MCF 10A (cell line): ENCODE measurements at places on chromosomes 1 and 21. TPM values are rescaled to one million over a fixed set of nuclear protein-coding genes. Genes with fewer than 3 reads are reported as not detected.

Gene HUNK
- total RNA-seq: not detected in 2 replicates

Gene NUF2
- total RNA-seq: 14.7 and 23.8 TPM in 2 replicates

Gene RGS18
- total RNA-seq: not detected in 2 replicates

Gene ARID4B
- 48.7 and 61.0 TPM in 2 replicates for total RNA-seq

DNA sequence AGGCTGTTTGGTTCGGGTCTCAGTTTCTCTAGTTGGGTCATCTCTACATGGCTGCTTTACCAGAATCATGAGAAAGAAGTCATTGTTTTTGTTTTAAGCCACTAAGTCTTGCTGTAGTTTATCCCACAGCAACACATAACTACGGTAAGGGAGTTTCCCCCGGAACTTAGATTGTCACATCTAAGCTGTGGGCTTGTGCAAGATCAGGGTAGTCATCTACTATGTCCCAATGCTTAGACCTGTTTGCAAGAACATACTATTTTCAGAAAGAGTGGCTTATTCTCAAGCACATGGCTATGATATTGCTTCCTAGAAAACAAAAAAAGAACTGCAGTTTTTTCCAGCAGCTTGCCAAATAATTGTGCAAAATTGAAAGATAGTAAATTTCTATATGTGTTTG is 18.0 kb upstream of the OLIG2 start:
- peak; percentile 84 for DNase-seq

- no peak for DNase-seq
Measured at GRCh38 chr1:17540255-17541001, 930 bp downstream of the ARHGEF10L start.

- DNase-seq: no peak
Measured at GRCh38 chr1:60895252-60895651, 187.1 kb upstream of the NFIA start.

DNA sequence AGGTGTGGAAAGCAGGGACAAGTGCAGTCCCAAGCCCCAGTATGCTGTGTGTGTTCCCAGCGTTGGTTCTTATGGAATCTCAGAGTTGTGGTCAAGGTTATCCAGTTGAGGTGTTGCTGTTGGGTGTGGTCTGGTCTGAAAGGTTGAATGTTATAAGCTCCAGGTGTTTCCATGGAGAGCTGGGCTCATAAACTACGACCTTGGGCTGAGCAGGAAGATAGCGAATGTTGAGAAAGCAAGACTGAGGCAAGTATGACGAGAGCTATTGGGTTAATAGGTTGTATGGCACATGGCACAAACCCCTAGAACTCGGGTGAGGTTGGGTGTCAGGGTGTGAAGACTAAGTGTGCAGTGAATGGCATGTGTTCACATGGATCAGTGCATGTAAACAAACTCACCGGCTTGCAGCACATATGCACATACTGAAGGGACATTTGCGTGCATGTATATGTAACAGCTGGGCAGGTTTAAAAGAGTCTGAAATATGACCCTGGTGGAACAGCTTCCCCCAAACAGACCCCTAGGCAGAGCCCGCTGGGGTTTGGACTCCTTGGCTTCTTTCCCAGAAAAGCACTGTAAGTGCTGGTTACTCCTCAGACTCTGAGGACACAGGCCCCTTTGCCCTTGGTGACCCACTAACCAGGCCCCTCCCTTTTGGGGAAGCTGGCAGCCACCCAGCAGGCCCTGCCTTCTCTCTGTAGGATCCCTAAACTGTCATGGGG is 117.5 kb downstream of the NAV1 start:
- DNase-seq: no peak

DNA sequence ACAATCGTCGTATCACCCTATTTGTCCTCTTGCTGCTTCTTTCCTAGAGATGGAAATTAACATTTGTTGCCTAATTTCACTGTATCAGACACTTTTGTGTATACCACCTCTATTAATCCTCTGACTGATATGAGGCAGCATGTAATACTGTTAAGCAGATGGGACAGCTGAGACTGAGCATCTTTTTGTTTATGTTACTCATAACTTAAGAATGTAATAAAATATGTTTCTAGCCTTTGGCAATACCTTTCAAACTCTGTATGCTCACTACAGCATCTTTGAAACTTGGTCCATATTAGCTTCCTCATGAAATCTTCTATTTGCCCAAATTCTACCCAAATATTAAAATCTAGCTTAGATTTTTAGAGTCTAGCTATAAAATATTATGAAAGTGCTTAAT is 2.3 kb downstream of the OR14K1 start:
- peak; percentile 49 for DNase-seq

- no peak for DNase-seq
Measured at GRCh38 chr1:167529829-167530474, 11.6 kb upstream of the CD247 start.

DNA sequence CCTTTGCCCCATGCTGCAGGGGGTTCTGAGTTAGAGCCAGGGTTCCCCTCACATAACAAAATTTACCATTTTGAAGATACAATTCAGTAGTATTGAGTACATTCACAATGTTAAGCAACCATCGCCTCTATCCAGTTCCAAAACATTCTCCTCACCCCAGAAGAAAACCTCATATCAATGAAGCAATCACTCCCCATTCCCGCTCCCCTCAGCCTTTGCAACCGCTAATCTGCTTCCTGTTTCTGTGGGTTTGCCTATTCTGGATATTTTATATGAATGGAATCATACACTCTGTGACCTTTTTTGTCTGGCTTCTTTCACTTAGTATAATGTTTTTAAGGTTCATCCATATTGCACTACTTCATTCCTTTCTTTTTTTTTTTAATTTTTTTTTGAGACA is 32.9 kb downstream of the SERINC2 start:
- no peak for DNase-seq

- no peak for DNase-seq
Measured at GRCh38 chr1:94332952-94333351, 85.2 kb upstream of the ABCD3 start.

- DNase-seq: no peak
Measured at GRCh38 chr1:182384387-182384960, 7.1 kb downstream of the GLUL start.

DNA sequence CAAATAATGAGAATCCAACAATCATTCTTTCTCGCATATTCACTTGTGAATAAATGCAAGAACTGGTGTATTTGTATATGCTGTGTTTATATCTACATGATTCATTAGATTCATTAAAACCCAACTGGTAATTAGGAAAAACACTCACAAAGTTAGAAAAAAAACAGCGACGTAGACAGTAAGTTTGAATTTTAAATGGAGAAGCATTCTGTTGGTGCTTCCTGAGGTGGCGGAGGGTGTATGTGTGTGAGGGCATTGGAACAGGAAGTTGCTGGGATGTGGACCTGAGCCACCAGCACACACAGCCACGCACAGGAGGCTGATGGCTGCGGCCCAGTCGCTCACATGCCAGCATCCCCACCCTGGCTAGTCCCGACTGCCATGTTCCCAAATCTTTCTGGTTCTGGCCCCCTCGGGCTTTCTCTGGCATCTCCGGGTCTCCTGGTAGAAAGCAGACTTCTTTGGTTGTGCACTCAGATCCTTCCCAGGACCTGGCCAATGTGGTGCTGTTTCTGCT is 121.6 kb upstream of the IRF2BP2 start:
- DNase-seq: no peak

DNA sequence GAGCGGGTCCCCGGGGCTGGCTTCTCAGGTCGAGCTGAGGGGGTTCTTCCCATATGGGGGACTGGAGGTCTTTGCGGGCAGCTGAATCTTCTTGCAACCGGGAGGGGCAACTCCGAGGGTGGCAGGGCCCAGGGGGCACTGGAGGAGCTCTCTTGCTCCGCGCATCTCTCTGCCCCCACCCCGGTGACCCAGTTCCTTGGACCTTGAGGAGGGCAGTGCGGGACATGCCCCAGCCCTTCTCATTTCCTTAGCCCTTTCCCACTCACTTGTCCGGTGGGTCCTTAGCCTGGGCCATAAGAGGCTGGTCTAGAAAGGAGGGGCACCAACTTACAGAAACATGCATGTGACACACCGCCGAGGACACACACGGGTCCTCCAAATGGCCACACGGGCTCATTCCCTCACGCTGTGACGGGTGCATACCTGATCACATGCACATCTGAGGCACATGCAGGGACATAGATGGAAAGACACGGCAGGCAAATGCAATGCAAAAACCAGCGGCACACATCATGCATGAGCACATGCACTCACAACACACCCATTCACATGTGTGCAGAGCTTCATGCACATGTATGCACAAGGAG is 630 bp downstream of the HPCA start:
- no peak for DNase-seq

GRCh38 chr1:72284348-72285073 is 2.2 kb upstream of the NEGR1 start:
- peak; percentile 90 for DNase-seq

DNA sequence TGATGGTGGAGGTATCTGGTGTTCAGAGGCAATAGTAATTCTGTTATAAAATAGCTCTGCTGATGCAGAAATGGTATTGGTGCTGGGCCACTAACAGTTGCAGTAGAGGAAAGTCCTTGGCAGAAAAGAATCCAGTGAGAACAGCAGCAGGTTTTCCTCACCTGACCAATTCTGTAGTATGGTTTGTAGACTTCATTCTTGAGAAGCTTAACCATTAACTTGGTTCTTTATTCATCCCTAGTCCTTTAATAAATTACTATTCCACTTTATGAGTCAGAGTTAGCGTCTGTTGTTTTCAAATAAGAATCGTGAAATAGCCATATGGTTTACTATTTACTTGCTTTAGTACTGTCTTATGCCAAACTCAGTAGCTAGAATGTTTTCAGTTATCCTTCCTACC is 128.5 kb upstream of the SERTAD4 start:
- DNase-seq: no peak

DNA sequence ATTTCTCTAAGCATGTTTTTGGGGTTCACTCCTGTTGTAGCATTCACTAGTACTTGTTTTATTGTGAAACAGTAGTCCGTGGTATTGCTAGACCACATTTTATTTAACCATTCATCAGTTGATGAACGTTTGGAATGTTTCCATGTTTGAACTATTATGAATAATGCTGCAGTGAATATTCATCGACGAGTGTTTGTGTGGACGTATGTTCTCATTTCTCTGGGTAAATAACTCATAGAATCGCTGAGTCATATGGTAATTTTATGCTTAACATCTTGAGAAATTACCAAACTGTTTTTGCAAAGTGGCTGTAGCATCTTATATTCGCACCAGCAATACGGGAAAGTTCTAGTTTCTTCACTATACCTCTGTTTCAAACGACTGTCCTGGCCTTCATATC is 28.0 kb upstream of the KAZN start:
- peak; percentile 10 for DNase-seq

GRCh38 chr1:231918239-231919015 is 291.8 kb downstream of the DISC1 start:
- DNase-seq: peak; percentile 53

- no peak for DNase-seq
Measured at GRCh38 chr21:44392916-44393315, 39.5 kb downstream of the TRPM2 start.

- peak; percentile 38 for DNase-seq
Measured at GRCh38 chr1:231059566-231060193, 19.6 kb upstream of the FAM89A start.

DNA sequence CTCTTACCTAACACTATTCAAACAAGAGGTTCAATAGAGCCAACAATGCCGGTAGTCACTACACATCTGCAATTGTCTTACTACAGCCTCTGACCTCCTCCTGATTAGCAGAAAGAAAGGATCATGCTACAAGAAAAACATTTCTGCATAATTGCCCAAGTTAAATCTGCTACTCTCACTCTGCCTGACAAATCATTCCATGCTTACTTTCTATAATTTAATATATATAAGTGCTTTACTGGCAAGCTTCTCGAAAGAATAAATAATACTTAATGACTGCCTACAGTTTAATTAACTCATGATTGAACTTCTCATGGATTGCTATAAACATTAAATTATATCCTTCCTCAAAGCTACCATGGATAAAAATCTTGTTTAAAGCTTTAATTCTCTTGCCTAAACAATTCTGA is 156.0 kb downstream of the SLC45A1 start:
- DNase-seq: no peak

DNA sequence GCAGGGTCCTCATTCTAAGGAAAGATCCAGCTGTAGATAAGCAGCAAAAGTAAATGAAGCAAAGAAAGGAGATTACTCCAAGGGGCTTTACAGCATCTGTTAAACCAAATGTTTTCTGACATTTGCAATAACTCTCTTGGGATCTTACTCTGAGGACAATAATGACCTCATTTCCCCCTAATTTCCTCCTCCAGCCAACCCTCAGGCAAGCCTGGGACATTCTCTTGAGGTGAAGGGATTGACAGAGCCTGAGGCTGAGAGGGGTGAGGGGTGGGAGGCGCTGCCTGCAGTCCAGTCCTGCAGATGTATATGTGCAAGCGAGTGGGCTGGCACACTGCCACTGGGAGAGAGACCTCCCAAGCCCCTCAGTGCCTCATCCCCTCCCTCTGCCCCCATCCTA is 40.5 kb upstream of the NEK2 start:
- DNase-seq: no peak

GRCh38 chr1:247357052-247357780 is 25.5 kb upstream of the ZNF496 start:
- no peak for DNase-seq

DNA sequence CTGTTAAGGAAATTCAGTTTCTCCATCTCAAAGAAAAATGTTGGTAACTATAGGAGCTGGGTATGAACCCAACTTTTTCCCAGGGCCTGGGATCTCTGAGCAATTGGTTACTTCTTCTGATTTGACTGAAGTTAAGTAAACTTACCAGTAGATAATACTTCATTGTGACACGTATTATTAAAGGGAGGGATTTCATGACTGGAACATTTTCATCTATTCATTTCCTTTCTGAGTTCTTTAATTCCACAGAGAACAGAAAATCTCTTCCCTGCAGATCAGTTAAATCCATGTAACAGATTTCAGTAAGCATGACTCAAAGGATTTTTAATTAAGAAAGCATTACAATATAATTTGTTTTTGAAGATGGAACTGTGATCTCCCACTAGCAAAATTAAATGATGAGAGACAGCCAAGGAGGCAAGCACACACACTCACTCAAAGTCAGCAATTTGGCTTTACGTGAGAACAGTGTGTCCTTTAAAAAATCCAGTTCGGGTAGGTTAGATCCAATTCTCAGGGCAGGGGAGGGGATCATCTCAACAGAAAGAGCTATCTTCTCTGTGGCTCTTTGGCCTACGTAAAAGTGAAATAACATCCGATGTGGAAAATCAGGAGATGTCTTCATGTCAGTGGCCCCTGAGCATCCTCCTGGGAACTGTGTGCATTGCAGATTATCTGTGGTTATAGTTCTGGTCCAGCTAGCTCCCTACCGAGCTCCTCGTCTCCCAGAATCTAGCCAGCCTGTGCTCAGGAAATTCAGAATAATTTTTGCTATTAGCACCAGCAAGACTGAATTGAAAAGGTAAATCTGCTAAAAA is 10.8 kb upstream of the MYOC start:
- DNase-seq: no peak

DNA sequence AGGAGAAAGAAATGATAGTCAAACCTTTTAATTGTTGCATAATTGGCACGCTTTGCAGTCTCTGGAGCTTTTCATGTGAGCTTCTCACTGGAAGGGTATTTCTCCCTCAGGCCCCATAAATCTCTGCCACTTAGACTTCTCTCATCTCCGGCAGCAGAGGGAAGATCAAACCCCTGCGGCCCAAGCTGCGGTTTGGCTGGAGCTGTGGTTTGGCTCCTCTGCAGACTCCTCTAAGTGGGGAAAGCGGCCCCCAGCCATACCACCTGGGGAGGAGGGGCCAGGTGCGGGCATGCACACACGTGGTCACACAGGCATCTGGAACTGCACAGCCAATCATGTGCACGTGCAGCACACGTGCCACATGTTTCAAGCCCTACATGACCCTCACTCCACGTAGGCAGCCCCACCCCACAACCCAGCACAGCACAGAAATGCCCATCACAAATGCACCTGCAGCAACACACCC is 58.3 kb downstream of the UBE2T start:
- peak; percentile 100 for DNase-seq

GRCh38 chr1:119784191-119784781 is 15.6 kb upstream of the HMGCS2 start:
- peak; percentile 72 for DNase-seq
